Psoas muscle (tissue), 8 donors: ENCODE measurements at places on chromosomes 2 and 18. TPM values are rescaled to one million over a fixed set of nuclear protein-coding genes. Genes with fewer than 3 reads are reported as not detected.

The PRKD3 gene
- total RNA-seq, result 21.4 TPM

GRCh38 chr2:189252991-189253675 is 73.6 kb upstream of the COL5A2 start:
- no peak overlapping the region for H3K4me3 ChIP-seq
- no peak for DNase-seq
- H3K4me1 ChIP-seq, result no peaks in the 10 kb centered on the region
- H3K27me3 ChIP-seq, result no peaks in the 10 kb centered on the region

DNA sequence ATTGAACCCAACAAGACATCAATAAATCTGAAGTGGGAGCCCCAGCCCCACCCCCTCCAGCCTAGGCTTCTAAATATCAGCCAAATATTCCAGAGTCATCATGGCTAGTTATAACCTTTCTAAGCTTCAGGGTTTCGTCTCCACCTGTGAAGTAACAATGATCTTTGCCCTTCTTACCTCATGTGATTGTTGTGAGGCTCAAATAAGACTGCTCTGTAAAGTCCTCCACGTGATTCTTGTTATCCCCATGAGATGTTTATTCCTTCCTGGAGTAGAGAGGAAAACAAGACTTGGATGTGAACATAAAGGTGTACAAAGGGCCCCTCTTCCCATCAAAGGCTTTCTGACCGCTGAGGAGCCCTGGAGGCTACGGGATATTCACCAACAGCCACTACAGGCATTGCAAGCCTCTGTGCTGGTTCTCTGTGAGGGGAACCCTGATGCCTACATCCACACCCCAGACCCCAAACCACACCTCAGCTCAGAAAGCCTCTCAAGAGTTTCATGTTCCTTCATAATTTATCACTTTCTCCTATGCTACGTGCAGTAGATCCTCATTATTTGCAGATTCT is 20.1 kb upstream of the REEP1 start:
- no peaks in the 10 kb centered on the region for H3K36me3 ChIP-seq
- no peaks in the 10 kb centered on the region for H3K27me3 ChIP-seq
- no peak overlapping the region for H3K4me3 ChIP-seq
- H3K27ac ChIP-seq, result no peak overlapping the region
- H3K4me1 ChIP-seq, result peaks cover 5% of the 10 kb centered on the region
- no peak for DNase-seq

The MCM6 gene
- 6.0 TPM for total RNA-seq

- no peak overlapping the region for H3K4me3 ChIP-seq
- no peaks in the 10 kb centered on the region for H3K27me3 ChIP-seq
- no peaks in the 10 kb centered on the region for H3K4me1 ChIP-seq
Measured at GRCh38 chr18:41600693-41601391, 354.2 kb upstream of the PIK3C3 start.

The DNAH6 gene
- total RNA-seq, result not detected

DNA sequence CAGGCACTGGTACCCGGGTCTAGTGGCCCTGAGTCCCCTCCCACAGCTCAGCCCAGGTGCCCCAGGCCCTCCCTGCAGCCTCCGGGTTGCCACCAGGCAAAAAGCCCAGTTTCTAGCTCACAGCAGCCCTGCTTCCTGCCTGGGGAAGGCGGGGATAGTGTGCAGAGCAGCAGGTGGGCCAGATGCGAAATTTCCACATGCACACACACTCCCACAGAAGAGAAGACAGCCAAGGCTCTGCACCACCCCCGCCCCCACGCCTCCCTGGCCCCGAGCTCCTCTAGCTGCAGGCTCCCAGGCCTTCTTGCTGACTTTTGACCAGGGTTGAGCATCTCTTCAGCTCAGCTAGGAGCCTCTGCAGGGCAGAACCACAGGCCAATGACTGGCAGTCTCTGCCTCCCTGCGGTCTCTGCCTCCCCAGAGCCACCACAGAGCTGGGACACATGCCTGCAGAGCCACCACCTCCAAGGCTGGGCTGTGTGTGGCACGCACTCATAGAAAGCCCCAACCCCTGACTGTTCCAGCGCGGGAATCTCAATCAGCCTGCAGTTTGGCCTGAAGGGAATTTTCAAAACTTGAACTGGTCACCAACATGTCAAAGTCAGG is 7.2 kb downstream of the SLC66A2 start:
- H3K4me1 ChIP-seq, result peaks cover 45% of the 10 kb centered on the region
- H3K36me3 ChIP-seq, result peaks cover 4% of the 10 kb centered on the region
- peak; percentile 45 for DNase-seq
- H3K27ac ChIP-seq, result no peak overlapping the region

The KIAA2012 gene
- 0.06 TPM for total RNA-seq

- no peaks in the 10 kb centered on the region for H3K27me3 ChIP-seq
- H3K27ac ChIP-seq, result no peak overlapping the region
- no peaks in the 10 kb centered on the region for H3K36me3 ChIP-seq
- no peaks in the 10 kb centered on the region for H3K4me1 ChIP-seq
- no peak for DNase-seq
Measured at GRCh38 chr18:10387399-10387798, 67.0 kb upstream of the APCDD1 start.

DNA sequence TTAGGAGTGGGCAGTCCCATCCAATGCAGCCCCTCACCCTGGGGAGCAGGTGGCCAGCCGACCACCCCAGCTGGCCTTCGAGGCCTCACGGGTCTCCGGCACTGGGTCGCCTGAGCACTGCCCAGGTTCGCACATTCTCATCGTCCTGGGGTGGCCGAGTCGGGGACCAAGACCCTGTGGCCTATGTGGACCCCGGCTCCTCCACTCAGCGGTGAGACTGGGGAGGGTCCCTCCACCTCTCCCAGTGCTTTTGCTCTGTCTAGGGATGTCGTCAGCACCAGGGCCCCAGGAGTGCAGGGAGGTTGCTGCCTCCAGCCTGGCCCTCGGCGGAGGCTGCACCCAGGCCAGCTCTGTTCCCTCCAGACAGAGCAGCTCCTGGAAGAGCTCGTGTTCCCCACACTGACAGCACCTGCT is 89.6 kb downstream of the TPO start:
- H3K36me3 ChIP-seq, result no peaks in the 10 kb centered on the region
- no peak overlapping the region for H3K27ac ChIP-seq

GRCh38 chr2:141142025-141142424 is 988.8 kb downstream of the LRP1B start:
- no peaks in the 10 kb centered on the region for H3K36me3 ChIP-seq
- H3K4me1 ChIP-seq, result no peaks in the 10 kb centered on the region
- H3K27ac ChIP-seq, result no peak overlapping the region
- no peak overlapping the region for H3K4me3 ChIP-seq
- no peak for DNase-seq
- H3K27me3 ChIP-seq, result no peaks in the 10 kb centered on the region

The PMS1 gene
- total RNA-seq, result 20.3 TPM

DNA sequence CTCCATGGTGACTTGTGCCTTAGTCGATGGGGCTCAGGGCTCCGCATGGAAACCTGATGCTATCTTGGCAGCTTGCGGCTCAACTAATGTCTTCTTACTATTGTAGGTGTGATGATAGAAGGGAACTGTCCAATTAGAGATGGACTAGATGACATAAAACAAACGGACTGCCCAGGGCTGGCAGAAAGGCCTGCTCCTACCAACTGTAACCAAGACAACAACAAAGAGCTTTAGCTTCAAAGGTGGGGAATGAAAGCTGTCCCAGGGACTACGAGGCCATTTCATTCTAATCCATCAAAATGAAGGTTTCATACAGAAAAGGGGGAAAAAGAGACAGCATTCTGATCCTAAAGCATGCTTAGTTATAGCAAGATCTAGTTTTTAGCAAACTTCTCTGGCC is 186.9 kb upstream of the ACAA2 start:
- no peaks in the 10 kb centered on the region for H3K36me3 ChIP-seq
- H3K4me1 ChIP-seq, result no peaks in the 10 kb centered on the region

The IRS1 gene
- 11.9 TPM for total RNA-seq

GRCh38 chr2:237782181-237782580 is 16.4 kb upstream of the RBM44 start:
- H3K27ac ChIP-seq, result no peak overlapping the region
- no peak for DNase-seq
- peaks cover 6% of the 10 kb centered on the region for H3K36me3 ChIP-seq
- no peak overlapping the region for H3K4me3 ChIP-seq
